ENCODE measurements at places on chromosomes 16 and 17.

DNA sequence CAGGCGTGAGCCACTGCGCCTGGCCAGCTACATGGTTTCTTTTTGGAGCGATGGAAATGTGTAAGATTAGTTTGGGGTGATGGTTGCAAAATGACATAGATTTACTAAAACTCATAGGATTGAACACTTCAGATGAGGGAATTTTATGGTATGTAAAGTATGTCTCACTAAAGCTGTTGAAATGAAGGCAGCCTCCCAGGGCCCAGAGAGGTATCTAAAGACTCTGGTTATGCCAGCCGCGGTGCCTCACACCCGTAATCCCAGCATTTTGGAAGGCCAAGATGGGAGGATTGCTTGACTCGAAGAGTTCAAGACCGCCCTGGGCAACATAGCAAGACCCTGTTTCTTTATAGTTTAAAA is 254.9 kb downstream of the PARN start:
- H3K4me3 ChIP-seq: no peak overlapping the region
- H3K4me1 ChIP-seq: peaks cover 3% of the 10 kb centered on the region
- DNase-seq: no peak
- H3K36me3 ChIP-seq: no peaks in the 10 kb centered on the region

DNA sequence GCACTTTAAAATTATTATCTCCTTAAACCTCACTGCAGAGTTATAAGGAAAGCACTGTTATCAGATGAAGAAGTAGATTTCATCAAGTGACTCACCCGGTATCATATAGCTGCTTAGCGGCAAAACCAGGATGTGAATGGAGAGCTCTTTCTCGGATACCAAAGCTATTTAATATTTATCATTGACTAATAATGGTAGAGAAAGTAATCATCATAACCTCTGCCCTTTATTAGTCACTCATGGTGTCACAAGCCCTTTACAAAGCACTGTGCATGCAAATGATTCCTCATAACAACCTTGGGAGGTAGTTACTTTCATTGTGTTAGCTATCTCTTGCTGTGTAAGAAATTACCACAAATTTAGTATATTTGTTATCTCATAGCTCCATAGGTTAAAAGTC is 592.9 kb downstream of the MAF start:
- H3K27me3 ChIP-seq: no peaks in the 10 kb centered on the region
- H3K36me3 ChIP-seq: no peaks in the 10 kb centered on the region
- DNase-seq: no peak
- no peak overlapping the region for H3K4me3 ChIP-seq
- no peaks in the 10 kb centered on the region for H3K4me1 ChIP-seq

- H3K27me3 ChIP-seq: no peaks in the 10 kb centered on the region
- no peaks in the 10 kb centered on the region for H3K4me1 ChIP-seq
- DNase-seq: no peak
- H3K36me3 ChIP-seq: no peaks in the 10 kb centered on the region
- no peak overlapping the region for H3K4me3 ChIP-seq
Observed at GRCh38 chr16:21057875-21058274, 92.8 kb downstream of the DNAH3 start.

DNA sequence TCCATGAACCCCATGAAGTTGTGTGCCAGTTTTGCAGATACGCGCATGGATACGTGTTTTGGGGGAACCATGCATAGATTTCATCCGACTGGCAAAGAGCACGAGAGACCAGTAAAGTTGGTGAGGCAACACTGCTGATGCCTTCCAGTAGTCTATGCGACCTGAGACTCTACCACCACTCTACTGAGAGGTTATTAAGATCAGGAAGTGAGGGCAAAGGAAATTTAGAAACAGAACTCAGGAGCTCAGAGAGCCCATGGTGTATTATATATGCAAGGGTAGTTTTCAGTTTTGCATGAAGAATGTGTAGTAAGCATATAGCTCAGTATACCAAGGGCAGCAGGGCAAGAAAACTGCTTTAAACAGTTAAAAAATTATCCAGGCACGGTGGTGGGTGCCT is 4.2 kb downstream of the SLX4 start:
- H3K36me3 ChIP-seq: peaks cover 6% of the 10 kb centered on the region
- H3K27ac ChIP-seq: no peak overlapping the region
- peaks cover 14% of the 10 kb centered on the region for H3K4me1 ChIP-seq
- DNase-seq: no peak
- H3K4me3 ChIP-seq: no peak overlapping the region
- no peaks in the 10 kb centered on the region for H3K27me3 ChIP-seq

GRCh38 chr17:74239172-74239571 is 25.8 kb downstream of the TTYH2 start:
- peaks cover 14% of the 10 kb centered on the region for H3K4me1 ChIP-seq
- H3K27me3 ChIP-seq: no peaks in the 10 kb centered on the region
- no peaks in the 10 kb centered on the region for H3K36me3 ChIP-seq
- DNase-seq: peak; percentile 86

DNA sequence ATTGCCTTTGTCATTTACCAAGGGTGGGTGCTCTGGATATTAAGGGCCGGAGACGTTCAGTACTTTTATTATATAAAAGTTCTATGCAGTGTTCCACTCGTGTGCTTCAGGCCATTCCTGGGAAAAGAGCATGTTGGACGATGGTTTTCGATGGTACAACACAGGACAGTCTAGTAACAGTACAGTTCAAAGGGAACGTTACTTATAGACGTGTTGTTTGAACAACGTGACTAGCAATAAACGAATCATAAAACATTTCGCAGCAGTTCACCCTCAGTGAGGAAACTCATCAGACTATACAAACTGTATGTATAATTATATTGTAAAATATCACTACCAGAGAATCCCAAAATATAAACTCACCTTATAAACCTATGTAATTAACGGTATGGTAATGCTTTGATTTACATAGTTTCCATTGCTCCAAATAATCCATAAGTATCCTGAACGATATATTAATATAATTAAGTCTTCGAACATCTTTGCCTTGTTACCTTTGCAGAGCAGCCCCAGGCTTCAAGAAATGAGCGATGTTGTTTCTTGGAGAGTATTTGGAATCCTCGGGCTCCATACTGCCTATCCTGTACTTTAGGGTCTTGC is 589 bp downstream of the NMT1 start:
- peaks cover 29% of the 10 kb centered on the region for H3K4me1 ChIP-seq
- peak overlapping the region; percentile 72 for H3K4me3 ChIP-seq
- no peaks in the 10 kb centered on the region for H3K27me3 ChIP-seq
- peak overlapping the region; percentile 88 for H3K27ac ChIP-seq
- H3K36me3 ChIP-seq: no peaks in the 10 kb centered on the region

DNA sequence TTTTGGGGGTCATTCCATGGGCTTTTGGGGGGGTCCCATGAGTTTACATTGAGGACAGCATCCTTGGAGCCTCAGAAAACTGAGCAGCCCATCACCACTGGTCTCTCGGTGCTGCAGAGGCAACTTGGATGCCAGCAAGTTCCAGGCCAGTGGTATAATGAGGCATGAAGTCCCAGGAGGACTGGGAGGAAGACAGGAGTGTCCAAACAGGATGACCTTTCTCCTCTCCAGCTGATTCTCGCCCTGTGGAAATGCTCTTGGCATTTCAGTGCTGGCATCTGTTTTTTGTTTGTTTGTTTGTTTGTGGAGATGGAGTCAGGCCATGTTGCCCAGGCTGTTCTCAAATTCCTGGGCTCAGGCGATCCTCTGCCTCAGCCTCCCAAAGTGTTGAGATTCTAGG is 347.6 kb downstream of the SNX29 start:
- H3K36me3 ChIP-seq: no peaks in the 10 kb centered on the region
- H3K4me3 ChIP-seq: no peak overlapping the region
- DNase-seq: no peak
- no peaks in the 10 kb centered on the region for H3K27me3 ChIP-seq
- H3K27ac ChIP-seq: no peak overlapping the region

DNA sequence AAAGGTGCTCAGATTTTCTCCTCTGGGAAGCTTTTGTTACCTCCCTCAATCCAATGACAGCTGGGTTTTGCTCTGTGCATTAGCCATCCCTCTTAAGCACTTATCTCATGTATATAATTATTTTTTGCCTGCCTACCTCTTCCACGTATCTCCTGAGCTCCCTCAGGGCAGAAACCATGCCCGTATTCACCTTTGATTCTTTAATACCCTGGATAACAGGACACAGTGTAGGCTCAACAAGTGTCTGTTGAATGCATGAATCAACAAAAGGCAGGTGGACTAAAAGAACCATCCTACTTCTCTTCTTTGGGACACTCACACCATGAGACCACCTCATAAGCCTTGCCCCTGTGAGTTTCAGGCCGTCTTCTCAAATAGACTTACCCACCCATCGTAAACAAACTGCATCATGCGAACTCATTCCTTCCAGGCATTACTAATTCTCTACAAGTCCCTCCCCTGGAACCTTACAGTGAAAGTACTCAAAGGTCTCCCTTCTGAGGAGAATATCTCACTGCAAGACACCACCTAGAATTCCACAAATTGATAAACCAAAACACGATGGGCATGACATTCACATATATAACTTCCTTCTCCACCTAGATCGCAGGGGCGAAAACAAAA is 3.2 kb downstream of the ARHGAP17 start:
- DNase-seq: no peak
- H3K4me1 ChIP-seq: no peaks in the 10 kb centered on the region
- no peaks in the 10 kb centered on the region for H3K36me3 ChIP-seq
- H3K27me3 ChIP-seq: no peaks in the 10 kb centered on the region
- no peak overlapping the region for H3K27ac ChIP-seq
- no peak overlapping the region for H3K4me3 ChIP-seq

DNA sequence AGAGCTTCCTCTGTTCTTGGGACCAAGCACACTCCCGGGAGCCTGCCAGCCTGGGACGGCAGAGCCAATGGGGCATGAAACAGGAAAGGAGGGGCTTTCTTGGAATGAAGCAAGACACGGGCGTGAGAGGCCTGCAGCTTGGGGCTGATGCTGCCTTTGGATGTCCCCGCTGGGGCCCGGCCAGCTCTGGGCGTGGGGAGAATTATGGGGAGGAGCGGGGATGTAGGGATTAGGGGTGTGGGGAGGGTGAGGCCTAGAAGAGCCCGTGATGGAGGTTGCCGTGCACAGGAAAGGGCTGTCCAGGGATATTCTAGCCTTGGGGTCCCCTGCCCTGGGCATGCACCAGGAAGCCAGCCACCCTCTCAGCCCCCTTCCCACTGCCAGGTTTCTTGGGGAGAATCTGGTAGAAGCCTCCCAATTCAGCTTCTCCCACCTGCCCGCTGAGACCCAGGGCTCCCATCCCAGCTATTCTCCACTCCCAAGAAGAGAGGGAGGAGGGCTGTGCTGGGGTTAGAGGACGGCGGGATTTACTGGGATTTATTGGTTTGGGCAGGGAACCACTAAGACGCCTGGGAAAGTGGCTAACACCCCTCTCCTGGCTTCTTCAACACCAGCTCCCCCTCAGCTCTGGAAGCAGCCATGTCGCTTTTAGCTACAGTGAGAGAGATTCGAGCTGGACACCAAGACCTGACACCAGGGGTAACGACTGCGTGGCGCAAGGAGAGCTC is 20.0 kb upstream of the NXPH3 start:
- no peaks in the 10 kb centered on the region for H3K4me1 ChIP-seq
- peaks cover 20% of the 10 kb centered on the region for H3K27me3 ChIP-seq
- DNase-seq: no peak
- H3K27ac ChIP-seq: no peak overlapping the region

DNA sequence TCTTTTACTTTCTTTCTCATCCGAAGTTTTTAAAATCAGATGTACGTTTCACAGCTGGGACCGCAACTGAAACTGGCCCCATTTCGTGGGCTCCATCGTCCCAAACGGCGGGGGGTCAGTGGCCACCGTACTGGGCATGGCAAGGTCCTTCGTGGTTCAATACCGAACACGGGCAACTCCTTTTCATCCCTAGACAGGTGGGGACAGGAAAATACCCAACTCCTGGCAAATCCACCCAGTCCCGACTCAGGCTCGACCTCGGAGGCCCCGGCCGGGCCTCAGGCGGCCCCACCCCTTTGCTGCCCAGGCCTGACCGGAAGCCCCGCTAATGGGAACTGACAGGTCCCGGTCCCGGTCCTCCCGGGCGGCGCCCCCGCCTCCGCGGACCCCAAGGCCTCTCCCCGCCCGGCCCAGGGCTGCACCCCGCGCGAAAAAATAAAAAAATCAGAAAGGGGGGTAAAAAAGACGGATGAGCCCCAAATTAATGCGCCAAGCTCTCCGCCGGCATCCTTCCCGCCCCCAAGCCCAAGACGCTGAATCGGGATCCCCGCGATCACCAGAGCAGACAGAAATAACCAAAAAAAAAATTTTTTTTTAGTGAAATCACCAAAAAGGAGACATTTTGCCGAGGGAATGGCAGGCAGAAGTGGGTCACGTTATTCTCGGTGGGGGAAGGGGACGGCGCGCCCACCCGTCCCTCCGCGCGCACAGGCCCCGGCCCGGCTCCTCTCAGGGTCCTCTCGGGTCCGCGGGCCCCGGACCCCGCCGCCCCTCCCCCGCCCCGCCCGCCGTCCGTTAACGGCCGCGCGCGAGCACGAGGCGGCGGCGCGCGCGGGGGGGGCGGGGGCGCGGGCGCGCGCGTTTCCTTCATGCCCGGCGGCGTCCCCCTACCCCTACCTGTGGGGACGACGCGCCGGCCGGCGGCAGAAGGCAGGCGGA is 562 bp downstream of the ZC3H7A start:
- peak; percentile 59 for DNase-seq
- H3K4me1 ChIP-seq: peaks cover 50% of the 10 kb centered on the region
- H3K36me3 ChIP-seq: no peaks in the 10 kb centered on the region
- peak overlapping the region; percentile 93 for H3K27ac ChIP-seq

- no peak overlapping the region for H3K4me3 ChIP-seq
- H3K27ac ChIP-seq: no peak overlapping the region
- no peak for DNase-seq
- H3K27me3 ChIP-seq: no peaks in the 10 kb centered on the region
- H3K4me1 ChIP-seq: no peaks in the 10 kb centered on the region
Observed at GRCh38 chr16:24571096-24571495, 31.7 kb downstream of the RBBP6 start.

GRCh38 chr17:68182011-68182306 is 65.9 kb upstream of the AMZ2 start:
- no peaks in the 10 kb centered on the region for H3K4me1 ChIP-seq
- H3K27me3 ChIP-seq: no peaks in the 10 kb centered on the region
- H3K27ac ChIP-seq: no peak overlapping the region
- no peak overlapping the region for H3K4me3 ChIP-seq
- DNase-seq: no peak

DNA sequence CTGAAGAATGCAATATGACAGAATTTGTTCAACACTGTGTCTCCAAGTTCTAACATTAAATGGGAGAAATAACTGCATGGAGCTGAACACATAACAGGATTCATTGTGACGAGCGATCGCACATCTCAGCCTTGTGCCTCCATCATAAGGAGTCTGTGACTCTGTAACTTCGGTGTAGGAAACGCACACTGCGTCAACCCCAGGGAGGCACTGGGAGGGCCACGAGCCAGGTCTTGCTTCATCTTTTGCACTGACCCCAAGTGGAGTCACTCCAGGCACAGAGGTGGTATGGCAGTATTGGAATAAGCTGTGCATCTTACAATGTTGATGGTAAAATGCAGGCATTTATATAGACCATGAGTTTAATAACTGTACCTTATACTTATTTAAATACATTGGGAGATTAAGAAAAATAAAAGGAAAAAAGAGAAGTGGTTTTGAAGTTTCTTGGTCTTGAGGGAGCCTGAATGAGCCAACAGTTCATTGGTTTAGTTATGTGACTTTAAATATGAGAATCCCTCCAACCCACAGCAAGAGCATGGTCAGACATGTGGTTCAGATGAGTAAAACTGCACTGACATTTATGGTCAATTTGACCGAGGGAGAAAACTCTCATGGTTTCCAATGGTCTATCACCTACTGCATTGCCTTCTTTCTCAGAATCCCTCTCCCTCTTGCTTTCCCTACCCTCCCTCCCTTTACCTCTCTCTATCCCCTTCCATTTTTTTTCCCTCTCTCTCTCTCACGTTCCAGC is 5.7 kb upstream of the PMP22 start:
- peaks cover 36% of the 10 kb centered on the region for H3K27me3 ChIP-seq
- no peak for DNase-seq
- no peak overlapping the region for H3K27ac ChIP-seq
- no peak overlapping the region for H3K4me3 ChIP-seq
- H3K4me1 ChIP-seq: no peaks in the 10 kb centered on the region
- H3K36me3 ChIP-seq: no peaks in the 10 kb centered on the region
